ENCODE measurements at places on chromosomes 16 and 17. TPM values are rescaled to one million over a fixed set of nuclear protein-coding genes. Genes with fewer than 3 reads are reported as not detected.
A peak's percentile ranks its signal among the peaks of the same experiment; 100 is the strongest.

The CRYBA1 gene
- not detected for total RNA-seq

The OMG gene
- not detected for total RNA-seq

The NAA38 gene
- total RNA-seq, result 97.9 TPM

The ABCA3 gene
- 10.4 TPM for total RNA-seq

The CCL5 gene
- not detected for total RNA-seq

The CNGB1 gene
- not detected for total RNA-seq

The ZNF830 gene
- 18.5 TPM for total RNA-seq

The GAST gene
- total RNA-seq, result not detected

DNA sequence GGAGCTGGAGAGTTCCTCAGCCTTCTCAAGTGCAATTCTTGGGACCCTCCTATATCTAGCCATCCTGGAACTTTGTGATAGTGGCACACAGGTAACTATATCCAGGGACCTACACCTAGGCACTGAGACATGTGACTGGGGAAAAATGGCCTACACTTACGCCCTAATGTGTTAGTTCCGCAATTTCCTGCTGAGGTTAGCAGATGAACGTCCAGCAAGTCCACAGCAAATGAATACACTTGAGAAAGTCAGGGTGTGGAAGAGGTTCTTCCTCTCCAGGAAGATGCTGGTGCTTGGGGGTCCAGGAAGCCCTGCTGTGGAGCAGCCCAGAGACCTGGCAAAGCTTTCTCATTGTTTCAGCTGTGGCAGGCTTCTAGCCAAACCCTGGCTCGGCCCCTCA, 20.8 kb downstream of the PIK3R5 start:
- peaks cover 4% of the 10 kb centered on the region for H3K27me3 ChIP-seq
- H3K4me3 ChIP-seq, result no peak overlapping the region
- H3K27ac ChIP-seq, result no peak overlapping the region
- DNase-seq, result no peak
- H3K4me1 ChIP-seq, result peaks cover 6% of the 10 kb centered on the region
- H3K36me3 ChIP-seq, result peaks cover 14% of the 10 kb centered on the region

- no peak for DNase-seq
- peak overlapping the region; percentile 49 for H3K27ac ChIP-seq
Observed at GRCh38 chr17:39979016-39979670, 1.5 kb upstream of the PSMD3 start.

DNA sequence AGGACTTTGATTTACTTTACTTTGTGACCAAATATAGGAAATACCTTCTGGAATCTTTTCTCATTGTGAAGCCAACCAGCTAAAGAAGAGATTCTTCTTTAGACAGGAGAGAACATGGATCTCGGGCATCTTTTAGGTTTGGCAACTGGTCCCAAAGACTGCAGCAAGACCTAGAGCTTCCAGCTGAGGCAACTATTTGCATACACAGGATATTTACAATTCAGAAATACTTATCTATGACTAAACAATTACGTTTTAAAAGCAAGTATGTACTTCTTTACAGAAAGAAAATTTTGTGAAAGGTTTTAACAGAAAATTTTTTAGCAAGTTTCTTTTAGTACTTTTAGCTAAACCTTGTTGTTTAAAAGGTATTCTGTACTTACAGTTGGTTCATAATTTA, 106.5 kb downstream of the MAP2K4 start:
- no peak overlapping the region for H3K4me3 ChIP-seq
- H3K27ac ChIP-seq, result no peak overlapping the region
- no peaks in the 10 kb centered on the region for H3K27me3 ChIP-seq
- DNase-seq, result no peak
- no peaks in the 10 kb centered on the region for H3K4me1 ChIP-seq

DNA sequence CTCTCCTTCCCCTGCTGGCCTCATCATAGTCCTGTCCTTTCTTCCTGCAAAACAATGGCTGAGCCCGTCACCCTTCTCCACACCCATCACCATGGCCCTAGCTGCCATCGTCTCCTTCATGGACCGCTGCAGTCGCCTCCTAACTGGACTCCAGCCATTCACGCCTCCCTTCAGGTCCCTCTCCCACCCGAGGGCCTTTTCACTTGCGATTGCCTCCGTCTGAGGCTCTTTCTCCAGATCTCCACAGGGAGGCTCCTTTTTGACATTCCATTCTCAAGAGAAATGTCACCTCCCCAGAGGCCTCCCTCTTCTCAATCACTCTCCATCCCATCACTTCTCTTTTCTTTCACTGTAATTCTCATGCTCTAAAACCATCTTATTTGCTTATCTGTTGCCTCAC, 23.5 kb downstream of the GSG1L start:
- H3K36me3 ChIP-seq, result no peaks in the 10 kb centered on the region
- DNase-seq, result no peak
- H3K27me3 ChIP-seq, result no peaks in the 10 kb centered on the region

- peaks cover 18% of the 10 kb centered on the region for H3K27me3 ChIP-seq
- H3K36me3 ChIP-seq, result peaks cover 37% of the 10 kb centered on the region
- H3K27ac ChIP-seq, result peak overlapping the region; percentile 72
- H3K4me1 ChIP-seq, result peaks cover 18% of the 10 kb centered on the region
- H3K4me3 ChIP-seq, result no peak overlapping the region
Observed at GRCh38 chr17:28706471-28707338, 5.0 kb downstream of the PROCA1 start.

DNA sequence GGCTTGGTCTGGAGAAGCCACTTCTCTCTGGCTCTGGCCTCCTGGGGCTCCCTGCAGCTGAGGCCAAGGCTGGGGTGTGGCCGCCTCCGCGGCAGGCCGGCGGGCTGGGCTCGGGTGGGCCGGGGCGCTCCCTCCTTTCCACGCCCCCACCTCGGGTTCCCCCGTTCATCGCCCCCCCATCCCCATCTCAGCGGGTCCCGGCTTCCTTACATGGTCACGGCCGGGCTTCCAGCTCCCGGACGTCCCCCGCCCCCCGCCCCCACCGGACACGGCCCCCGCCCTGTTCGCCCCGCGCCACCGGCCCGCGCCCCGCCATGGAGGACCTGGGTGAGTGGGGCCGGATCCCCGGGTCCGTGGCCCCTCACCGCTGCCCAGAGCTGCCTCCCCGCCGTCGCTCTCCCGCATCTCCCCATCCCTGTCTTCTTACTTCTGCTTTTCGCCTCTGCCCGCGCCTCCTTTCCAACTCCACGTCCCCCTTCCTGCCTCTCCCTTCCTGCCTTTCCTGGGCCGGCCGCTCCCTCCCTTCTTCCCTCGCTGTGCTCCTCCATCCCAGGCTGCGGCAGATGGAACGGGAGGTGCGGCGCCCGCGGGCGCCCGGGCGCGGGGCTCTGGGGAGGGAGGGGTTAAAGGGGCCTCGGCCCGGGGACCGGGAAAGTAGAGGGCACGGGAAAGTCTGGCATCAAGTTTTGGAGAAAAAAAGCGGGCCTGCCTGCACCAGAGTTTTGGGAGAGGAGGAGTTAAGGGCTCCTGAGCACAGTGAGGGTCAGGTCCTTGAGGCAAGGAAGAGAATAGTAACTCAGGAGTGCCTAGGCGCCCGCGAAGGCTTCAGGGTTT, at the start of gene TGFB1I1:
Gene TGFB1I1, plus strand, starts transcription at position 278 of the 834 bp plus-strand sequence. Its CDS starts 37 bp downstream, at position 315.
- H3K27me3 ChIP-seq, result peaks cover 13% of the 10 kb centered on the region
- H3K36me3 ChIP-seq, result peaks cover 27% of the 10 kb centered on the region
- H3K4me3 ChIP-seq, result peak within 1 kb of the TSS; percentile 88
- peak within 1 kb of the TSS; percentile 72 for H3K27ac ChIP-seq
- peaks cover 10% of the 10 kb centered on the region for H3K4me1 ChIP-seq

DNA sequence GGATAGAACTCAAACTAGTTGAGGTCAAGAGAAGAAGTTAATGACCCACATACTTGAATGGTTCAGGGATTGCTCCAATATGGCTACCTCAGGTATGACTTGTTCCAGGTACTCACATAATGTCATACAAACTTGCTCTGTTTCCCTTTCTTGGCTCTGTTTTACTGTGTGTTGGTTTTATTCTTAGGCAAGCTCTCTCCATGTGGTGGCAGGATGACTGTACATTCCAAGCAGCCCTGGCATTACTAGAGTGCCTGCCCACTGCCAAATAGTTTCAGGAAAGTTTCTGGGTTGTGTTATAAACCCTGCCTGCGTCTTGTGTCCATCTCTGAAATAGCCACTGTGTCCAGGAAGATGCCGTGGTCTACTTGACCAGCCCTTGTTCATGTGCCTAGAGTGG, 476.8 kb downstream of the SHISA9 start:
- DNase-seq, result no peak
- H3K4me1 ChIP-seq, result no peaks in the 10 kb centered on the region
- H3K36me3 ChIP-seq, result no peaks in the 10 kb centered on the region
- H3K4me3 ChIP-seq, result no peak overlapping the region

DNA sequence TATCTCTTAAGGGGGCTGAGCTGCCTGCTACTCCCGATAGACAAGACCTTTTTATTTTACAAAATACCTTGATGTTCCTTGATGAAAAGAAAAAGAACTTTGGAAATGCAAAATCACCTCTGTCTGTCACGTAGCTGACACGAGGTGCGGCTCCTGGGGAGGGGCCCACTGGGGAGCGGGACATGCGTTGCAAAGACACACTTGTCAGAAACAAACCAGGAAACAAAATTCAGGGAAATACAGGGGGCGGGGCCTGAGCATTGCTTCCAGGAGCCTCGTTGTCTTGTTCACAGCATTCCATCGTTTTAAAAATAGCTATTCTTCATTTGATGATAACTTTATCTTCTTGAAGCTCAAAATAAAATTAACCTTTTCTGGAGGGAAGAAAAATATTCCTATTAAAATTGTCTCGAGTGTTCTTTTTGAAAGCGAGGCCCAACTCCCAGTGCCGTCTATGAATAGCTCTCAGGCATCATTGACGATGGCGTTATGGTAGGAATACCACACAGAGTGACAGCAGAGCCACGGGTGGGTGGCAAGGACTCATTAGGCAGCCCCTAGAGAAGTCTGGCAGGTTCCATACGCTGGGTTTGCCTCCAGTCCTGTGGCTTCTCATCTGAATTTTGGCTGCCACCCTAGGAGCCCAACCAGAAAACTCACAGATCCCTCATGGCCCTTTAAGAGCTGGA, 286.9 kb downstream of the CPPED1 start:
- H3K4me3 ChIP-seq, result no peak overlapping the region
- no peak for DNase-seq
- no peaks in the 10 kb centered on the region for H3K36me3 ChIP-seq
- H3K4me1 ChIP-seq, result peaks cover 7% of the 10 kb centered on the region
- peaks cover 4% of the 10 kb centered on the region for H3K27me3 ChIP-seq
- H3K27ac ChIP-seq, result no peak overlapping the region

GRCh38 chr17:6041246-6041645, 28.9 kb upstream of the WSCD1 start:
- H3K27me3 ChIP-seq, result no peaks in the 10 kb centered on the region
- no peak overlapping the region for H3K4me3 ChIP-seq
- H3K36me3 ChIP-seq, result no peaks in the 10 kb centered on the region
- no peak overlapping the region for H3K27ac ChIP-seq
- peaks cover 5% of the 10 kb centered on the region for H3K4me1 ChIP-seq

DNA sequence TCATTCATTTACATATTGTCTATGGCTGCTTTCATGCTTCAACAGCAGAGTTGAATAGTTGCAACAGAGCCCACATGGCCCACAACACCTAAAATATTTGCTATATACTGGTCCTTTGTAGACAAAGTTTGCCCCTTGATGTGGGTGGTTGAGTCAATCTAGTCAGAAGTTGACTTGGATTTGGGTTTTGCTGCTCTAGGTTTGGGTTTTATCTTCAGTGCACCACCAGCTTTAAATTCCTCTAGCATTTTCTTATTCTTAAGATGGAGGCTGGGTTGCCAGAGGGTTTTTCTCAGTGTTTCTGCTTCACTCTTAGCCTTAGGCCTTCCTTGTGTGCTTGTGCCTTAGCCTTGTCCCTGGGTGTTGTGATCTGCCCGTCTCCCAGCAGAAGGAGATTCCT, 51.0 kb downstream of the CCDC182 start:
- peaks cover 3% of the 10 kb centered on the region for H3K27me3 ChIP-seq
- H3K36me3 ChIP-seq, result peaks cover 13% of the 10 kb centered on the region
- no peak for DNase-seq
- no peak overlapping the region for H3K4me3 ChIP-seq

- no peaks in the 10 kb centered on the region for H3K36me3 ChIP-seq
- H3K27me3 ChIP-seq, result peaks cover 4% of the 10 kb centered on the region
- H3K27ac ChIP-seq, result no peak overlapping the region
- peaks cover 10% of the 10 kb centered on the region for H3K4me1 ChIP-seq
- DNase-seq, result no peak
- H3K4me3 ChIP-seq, result no peak overlapping the region
Observed at GRCh38 chr17:64718058-64718457, 56.0 kb upstream of the SMURF2 start.

GRCh38 chr17:17206913-17207335, 791 bp upstream of the PLD6 start:
- H3K27ac ChIP-seq, result no peak overlapping the region
- peaks cover 8% of the 10 kb centered on the region for H3K4me1 ChIP-seq
- H3K27me3 ChIP-seq, result peaks cover 2% of the 10 kb centered on the region

DNA sequence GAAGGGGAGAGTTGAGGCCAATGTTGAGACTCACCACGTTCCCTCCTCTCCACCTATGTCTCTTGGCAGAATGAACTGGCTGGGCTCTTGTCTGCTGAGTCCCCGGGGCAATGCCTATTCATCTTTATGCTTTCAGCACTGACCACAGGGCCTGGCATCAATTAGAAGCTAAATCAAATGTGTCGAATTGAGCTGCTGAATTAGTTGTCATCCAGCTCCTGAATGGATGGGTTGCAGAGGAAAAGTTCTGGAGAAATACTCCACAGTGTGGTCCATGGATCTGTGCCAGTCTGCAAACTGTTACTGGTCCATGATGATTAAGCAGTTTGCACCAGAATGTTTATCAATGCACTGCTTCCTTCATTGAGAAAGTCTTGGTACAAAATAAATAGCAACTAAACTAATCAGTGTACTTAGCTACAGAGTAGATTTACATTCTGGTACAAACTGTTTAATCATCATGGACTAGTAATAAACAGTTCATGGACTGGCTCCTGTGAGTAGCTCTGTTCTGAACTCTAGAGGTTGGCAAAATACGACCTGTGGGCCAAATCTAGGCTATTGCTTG, 4.6 kb downstream of the CNGB1 start:
- no peak overlapping the region for H3K4me3 ChIP-seq
- H3K27ac ChIP-seq, result no peak overlapping the region
- DNase-seq, result no peak
- H3K36me3 ChIP-seq, result no peaks in the 10 kb centered on the region
- no peaks in the 10 kb centered on the region for H3K4me1 ChIP-seq
- peaks cover 12% of the 10 kb centered on the region for H3K27me3 ChIP-seq

DNA sequence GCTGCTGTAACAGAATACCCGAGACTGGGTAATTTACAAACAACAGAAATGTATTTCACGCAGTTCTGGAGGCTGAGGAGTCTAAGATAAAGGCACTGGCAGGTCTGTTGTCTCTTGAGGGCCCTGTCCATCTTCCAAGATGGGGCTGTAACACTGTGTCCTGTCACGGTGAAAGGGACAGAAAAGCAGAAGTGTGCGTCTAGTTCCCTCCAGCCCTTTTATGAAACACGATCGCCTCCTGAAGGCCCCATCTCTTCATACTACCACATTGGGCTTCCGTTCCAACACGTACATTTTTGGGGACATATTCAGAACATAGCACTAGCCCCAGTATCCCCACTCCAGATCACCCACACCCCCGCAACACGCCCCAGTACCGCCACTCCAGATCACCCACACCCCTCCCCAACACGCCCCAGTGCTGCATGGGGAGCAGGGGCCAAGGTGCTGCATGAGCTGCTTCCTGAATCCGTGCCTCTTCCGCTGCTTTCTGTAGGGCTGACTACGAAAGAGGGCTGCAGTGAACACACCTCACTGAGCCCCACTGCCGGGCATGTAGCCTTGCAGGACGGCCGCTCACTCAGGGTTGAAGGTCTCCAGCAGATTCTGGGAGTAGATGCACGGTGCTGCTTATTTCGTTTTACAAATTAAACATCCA, 91.9 kb downstream of the RPTOR start:
- no peak overlapping the region for H3K27ac ChIP-seq
- DNase-seq, result no peak
- H3K27me3 ChIP-seq, result peaks cover 9% of the 10 kb centered on the region

Data from endothelial cell (in vitro differentiated cells).